Activated CD8-positive, alpha-beta memory T cell treated with anti-CD3 and anti-CD28 coated beads, Interleukin-2, amount 10 ng/mL, durations not matched to agents 7 days and 5 days (primary cell): ENCODE measurements at places on chromosomes 13 and 19. TPM values are rescaled to one million over a fixed set of nuclear protein-coding genes. Genes with fewer than 3 reads are reported as not detected.

The CYP2F1 gene
- not detected for total RNA-seq

The ARRDC5 gene
- total RNA-seq: 0.58 TPM

The LSR gene
- 10.0 TPM for total RNA-seq

The ZIC5 gene
- not detected for total RNA-seq

The ZFR2 gene
- total RNA-seq: 0.26 TPM

- no peaks in the 10 kb centered on the region for H3K36me3 ChIP-seq
- H3K27me3 ChIP-seq: peaks cover 8% of the 10 kb centered on the region
- H3K4me3 ChIP-seq: no peak overlapping the region
These were observed 107.7 kb downstream of the FRY start for GRCh38 chr13:32139251-32139650.

- H3K4me3 ChIP-seq: no peak overlapping the region
- H3K27ac ChIP-seq: no peak overlapping the region
- H3K4me1 ChIP-seq: no peaks in the 10 kb centered on the region
- peaks cover 59% of the 10 kb centered on the region for H3K27me3 ChIP-seq
- H3K36me3 ChIP-seq: no peaks in the 10 kb centered on the region
These were observed 91.8 kb downstream of the COL4A2 start for GRCh38 chr13:110398564-110399507.

DNA sequence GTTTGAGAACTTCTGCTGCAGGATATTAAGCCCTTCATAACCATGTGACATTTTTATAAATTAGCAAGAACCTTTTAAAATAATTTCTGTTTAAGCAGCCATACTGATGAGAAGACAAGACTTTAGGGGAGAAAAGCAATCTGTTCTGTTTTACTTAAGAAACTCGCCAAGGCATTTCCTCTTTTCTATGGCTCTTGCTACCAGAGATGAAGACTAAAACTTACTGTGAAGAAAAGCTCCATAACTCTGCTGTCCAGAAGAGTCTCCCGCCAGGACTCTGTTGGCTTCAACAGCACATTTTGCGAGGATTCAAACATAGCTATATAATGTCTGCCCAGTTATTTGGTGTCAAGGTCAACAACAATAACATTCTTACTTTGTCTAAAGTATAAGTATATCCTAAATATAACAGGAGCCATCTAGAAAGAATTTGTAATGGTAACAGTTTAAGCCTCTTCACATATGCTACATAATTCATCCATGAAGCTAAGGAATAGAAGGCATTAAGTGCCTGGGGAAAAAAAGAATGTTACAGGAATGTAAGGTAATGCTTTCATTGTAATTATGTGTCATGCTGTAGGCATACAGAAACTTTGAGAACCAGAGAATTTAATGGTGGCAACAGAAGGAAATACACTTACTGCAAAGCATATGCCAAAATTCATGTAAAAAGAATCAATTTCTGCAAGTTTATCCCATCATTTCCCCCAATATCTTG, 53.2 kb upstream of the EEF1AKMT1 start:
- H3K27ac ChIP-seq: no peak overlapping the region
- H3K4me3 ChIP-seq: no peak overlapping the region
- no peak for DNase-seq
- H3K4me1 ChIP-seq: peaks cover 6% of the 10 kb centered on the region
- H3K36me3 ChIP-seq: peaks cover 2% of the 10 kb centered on the region

DNA sequence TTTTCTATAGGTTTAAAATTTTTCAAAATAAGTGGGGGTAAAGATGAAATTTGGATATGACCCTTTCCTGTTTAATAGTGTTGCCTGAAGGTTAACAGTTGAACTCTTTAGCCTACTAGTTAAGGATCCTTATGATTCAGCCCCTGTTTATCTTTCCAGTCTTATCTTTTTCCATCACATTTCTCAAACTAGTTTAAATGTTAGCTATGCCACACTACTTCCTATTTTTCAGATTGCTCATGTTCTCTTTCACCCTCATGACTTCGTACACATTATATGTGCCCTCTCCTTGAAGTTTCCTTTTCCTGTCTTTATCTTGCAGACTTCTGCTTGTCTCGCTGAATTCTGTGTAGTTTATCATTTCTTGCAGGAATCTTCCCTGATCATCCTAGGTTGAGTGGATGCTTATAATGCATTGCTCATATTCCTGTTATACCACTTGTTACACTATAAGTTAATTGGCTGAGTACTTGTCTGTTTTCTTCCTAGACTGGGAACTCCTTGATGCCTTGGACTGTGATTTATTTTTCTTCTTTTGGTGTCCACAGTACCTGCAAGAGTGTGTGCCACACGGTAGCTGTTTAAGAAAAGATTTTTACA, 86.7 kb downstream of the FNDC3A start:
- no peak for DNase-seq
- H3K27ac ChIP-seq: no peak overlapping the region
- peaks cover 8% of the 10 kb centered on the region for H3K4me1 ChIP-seq

GRCh38 chr13:72221276-72221962, 354.4 kb upstream of the DACH1 start:
- no peaks in the 10 kb centered on the region for H3K27me3 ChIP-seq
- H3K4me1 ChIP-seq: no peaks in the 10 kb centered on the region
- no peak overlapping the region for H3K27ac ChIP-seq

- H3K4me1 ChIP-seq: peaks cover 6% of the 10 kb centered on the region
- peak; percentile 81 for DNase-seq
- H3K36me3 ChIP-seq: peaks cover 24% of the 10 kb centered on the region
- H3K27ac ChIP-seq: no peak overlapping the region
- H3K27me3 ChIP-seq: no peaks in the 10 kb centered on the region
- H3K4me3 ChIP-seq: no peak overlapping the region
These were observed 10.4 kb upstream of the TYK2 start for GRCh38 chr19:10390652-10391286.

GRCh38 chr19:14091813-14092462, 1.4 kb upstream of the SAMD1 start:
- peaks cover 20% of the 10 kb centered on the region for H3K4me1 ChIP-seq
- H3K27ac ChIP-seq: peak overlapping the region; percentile 99

DNA sequence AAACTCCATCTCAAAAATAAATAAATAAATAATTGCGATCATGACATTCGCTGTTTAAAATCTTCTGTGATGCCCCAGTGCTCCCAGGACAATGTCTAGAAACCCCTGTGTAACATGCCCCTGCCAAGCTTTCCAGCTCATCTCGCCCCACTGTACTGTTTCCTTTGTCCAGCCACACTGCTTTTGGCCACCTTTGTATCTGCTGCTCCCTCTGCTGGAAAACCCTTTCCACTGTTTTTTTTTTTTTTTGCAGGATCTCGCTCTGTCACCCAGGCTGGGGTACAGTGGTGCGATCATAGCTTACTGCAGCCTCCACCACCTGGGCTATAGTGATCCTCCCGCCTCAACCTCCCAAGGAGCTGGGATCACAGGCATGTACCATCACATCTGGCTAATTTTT, 7.5 kb downstream of the PLAUR start:
- peaks cover 24% of the 10 kb centered on the region for H3K4me1 ChIP-seq
- no peak overlapping the region for H3K27ac ChIP-seq
- H3K36me3 ChIP-seq: peaks cover 29% of the 10 kb centered on the region
- no peak overlapping the region for H3K4me3 ChIP-seq
- no peaks in the 10 kb centered on the region for H3K27me3 ChIP-seq

GRCh38 chr19:42850981-42851717, 28.4 kb downstream of the PSG1 start:
- no peak for DNase-seq
- H3K4me1 ChIP-seq: no peaks in the 10 kb centered on the region
- H3K4me3 ChIP-seq: no peak overlapping the region
- H3K27ac ChIP-seq: no peak overlapping the region
- peaks cover 2% of the 10 kb centered on the region for H3K27me3 ChIP-seq
- no peaks in the 10 kb centered on the region for H3K36me3 ChIP-seq

GRCh38 chr19:16452325-16452724, 19.4 kb downstream of the EPS15L1 start:
- H3K27ac ChIP-seq: no peak overlapping the region
- DNase-seq: no peak
- H3K36me3 ChIP-seq: peaks cover 16% of the 10 kb centered on the region

- H3K27me3 ChIP-seq: no peaks in the 10 kb centered on the region
- peaks cover 12% of the 10 kb centered on the region for H3K4me1 ChIP-seq
- no peaks in the 10 kb centered on the region for H3K36me3 ChIP-seq
- no peak for DNase-seq
- no peak overlapping the region for H3K27ac ChIP-seq
These were observed 9.6 kb upstream of the EMP3 start for GRCh38 chr19:48315712-48316111.

DNA sequence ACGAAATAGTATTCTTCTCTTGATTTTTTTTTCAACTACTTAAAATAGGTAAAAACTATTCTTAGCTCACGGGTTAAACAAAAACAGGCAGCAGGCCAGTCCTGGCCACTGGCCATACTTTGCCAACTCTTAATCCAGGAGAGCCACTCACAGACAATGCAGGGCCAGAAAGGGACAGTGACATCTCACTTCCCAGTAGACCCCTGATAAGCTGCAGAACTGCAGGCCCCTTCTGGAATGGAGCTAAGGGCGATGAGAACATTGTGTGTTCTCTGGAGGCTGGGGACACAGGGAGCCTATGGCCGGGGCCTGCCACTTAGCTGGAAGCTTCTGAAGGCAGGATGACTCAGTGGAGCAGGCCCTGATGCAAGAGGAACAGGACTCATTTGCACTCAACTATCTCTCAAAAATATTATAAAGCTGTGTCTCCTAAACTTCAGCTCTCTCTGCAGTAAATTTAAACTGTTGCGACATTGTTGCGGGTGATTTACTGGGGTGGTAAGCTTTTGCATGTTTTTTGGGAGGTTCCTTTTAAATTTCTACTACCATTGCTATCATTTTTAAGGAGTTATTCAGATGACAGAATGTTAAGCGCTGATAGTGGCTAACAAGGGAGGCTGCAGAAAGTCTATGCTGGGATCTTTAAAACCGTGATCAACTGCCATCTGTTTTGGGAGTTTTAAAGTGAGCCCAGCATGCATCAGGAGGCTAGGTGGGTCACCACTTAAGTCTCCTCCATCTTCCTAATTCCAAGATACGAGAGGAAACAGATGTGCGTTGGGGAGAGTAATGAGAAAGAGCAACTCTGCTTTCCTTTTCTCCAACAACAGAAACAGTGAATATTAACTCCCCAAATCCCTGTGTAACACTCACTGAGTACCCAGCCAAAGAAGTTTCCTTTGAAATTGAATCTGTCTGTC, 33.2 kb upstream of the KATNAL1 start:
- H3K4me3 ChIP-seq: no peak overlapping the region
- no peak for DNase-seq
- H3K4me1 ChIP-seq: peaks cover 12% of the 10 kb centered on the region
- no peaks in the 10 kb centered on the region for H3K27me3 ChIP-seq
- H3K36me3 ChIP-seq: peaks cover 19% of the 10 kb centered on the region
- no peak overlapping the region for H3K27ac ChIP-seq

GRCh38 chr19:54478677-54479266, 5.7 kb upstream of the CDC42EP5 start:
- no peak overlapping the region for H3K4me3 ChIP-seq
- DNase-seq: no peak
- no peaks in the 10 kb centered on the region for H3K36me3 ChIP-seq
- H3K4me1 ChIP-seq: peaks cover 28% of the 10 kb centered on the region
- no peak overlapping the region for H3K27ac ChIP-seq
- H3K27me3 ChIP-seq: peaks cover 41% of the 10 kb centered on the region

DNA sequence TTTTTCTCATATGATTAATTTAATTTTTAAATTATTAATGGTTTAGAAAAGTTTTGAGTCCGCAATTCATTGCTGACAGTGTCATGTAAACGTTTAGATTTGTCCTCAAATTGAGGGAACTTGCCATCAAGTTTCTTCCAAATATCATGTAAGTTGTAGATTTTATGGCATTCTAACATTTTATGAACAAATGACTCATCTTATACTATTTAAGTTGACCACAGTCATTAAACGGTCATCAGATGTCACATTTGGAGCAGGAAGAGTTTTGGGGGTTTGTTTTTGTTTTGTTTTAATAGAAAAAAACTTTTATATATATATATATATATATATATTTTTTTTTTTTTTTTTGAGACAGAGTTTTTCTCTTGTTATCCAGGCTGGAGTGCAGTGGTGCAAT, 4.3 kb downstream of the ZNF114 start:
- no peak overlapping the region for H3K27ac ChIP-seq
- H3K27me3 ChIP-seq: peaks cover 29% of the 10 kb centered on the region
- H3K36me3 ChIP-seq: no peaks in the 10 kb centered on the region
- no peak overlapping the region for H3K4me3 ChIP-seq
- H3K4me1 ChIP-seq: peaks cover 7% of the 10 kb centered on the region
- DNase-seq: no peak

DNA sequence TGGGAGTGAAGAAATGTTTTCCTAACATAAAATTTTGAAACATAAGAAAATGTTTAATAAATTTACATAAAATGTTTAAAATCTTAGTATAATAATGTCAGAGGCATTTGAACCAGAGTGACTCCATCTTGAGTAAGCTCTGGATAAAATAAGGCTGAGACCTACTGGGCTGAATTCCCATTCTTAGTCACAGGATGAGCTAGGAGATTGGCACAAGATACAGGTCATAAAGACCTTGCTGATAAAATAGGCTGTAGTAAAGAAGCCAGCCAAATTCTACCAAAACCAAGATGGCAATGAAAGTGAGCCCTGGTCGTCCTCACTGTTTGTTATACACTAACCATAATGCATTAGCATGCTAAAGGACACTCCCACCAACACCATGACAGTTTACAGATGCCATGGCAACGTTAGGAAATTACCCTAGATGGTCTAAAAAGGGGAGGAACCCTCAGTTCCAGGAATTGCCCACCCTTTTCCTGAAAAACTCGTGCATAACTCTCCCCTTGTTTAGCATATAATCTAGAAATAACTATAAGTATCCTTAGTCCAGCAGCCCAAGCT, 1184.0 kb downstream of the UQCRFS1 start:
- H3K27ac ChIP-seq: no peak overlapping the region
- H3K4me3 ChIP-seq: no peak overlapping the region

- peaks cover 21% of the 10 kb centered on the region for H3K4me1 ChIP-seq
- H3K36me3 ChIP-seq: no peaks in the 10 kb centered on the region
- H3K27ac ChIP-seq: peak overlapping the region; percentile 76
- peak; percentile 87 for DNase-seq
- H3K4me3 ChIP-seq: peak overlapping the region; percentile 74
These were observed 990 bp downstream of the LMTK3 start for GRCh38 chr19:48510421-48511268.

- H3K27me3 ChIP-seq: no peaks in the 10 kb centered on the region
- no peak overlapping the region for H3K27ac ChIP-seq
- DNase-seq: no peak
- H3K4me3 ChIP-seq: no peak overlapping the region
- no peaks in the 10 kb centered on the region for H3K4me1 ChIP-seq
These were observed 158.6 kb downstream of the ZNF536 start for GRCh38 chr19:30530751-30531150.

DNA sequence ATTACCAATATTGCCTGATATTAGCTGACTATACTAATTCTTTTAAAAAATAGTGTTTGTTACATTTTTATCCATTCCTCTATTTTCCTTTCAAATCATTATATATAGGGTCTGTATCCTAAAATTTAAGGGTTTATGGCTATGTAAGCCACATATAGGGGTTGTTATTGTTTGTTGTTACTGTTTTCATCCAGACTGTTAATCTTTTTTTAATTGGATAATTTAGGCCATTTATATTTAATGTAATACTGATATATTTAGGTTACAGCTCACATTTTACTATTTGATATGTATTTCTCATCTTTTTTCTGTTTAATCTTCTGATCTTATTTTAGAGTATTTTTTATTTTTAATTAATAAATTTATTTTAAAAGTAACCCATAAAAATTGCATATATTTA, 487.1 kb upstream of the SGCG start:
- no peaks in the 10 kb centered on the region for H3K4me1 ChIP-seq
- DNase-seq: no peak
- H3K27me3 ChIP-seq: no peaks in the 10 kb centered on the region
- H3K4me3 ChIP-seq: no peak overlapping the region
- no peaks in the 10 kb centered on the region for H3K36me3 ChIP-seq
- no peak overlapping the region for H3K27ac ChIP-seq
